ENCODE measurements at places on chromosomes 7 and 10.

GRCh38 chr10:70130878-70131559 is 1.6 kb downstream of the AIFM2 start:
- peak; percentile 52 for DNase-seq

DNA sequence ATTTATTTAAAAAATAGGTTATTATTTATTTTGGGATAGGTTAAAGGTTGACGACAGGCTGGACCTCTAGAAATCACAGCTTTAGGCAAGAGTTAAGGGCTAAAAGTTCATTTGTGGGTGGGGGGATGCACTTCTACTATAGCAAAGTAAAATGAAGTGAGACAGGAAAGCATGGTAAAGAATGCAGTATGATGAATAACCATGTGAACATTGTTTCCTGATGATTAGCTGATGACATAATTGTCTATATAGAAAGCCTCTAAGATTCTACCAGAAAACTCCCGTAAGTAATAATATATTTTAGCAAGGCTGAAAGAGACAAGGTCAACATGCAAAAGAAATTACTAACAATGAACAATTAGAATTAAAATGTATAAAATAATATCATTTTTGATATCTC is 25.7 kb upstream of the PRSS37 start:
- no peak for DNase-seq

DNA sequence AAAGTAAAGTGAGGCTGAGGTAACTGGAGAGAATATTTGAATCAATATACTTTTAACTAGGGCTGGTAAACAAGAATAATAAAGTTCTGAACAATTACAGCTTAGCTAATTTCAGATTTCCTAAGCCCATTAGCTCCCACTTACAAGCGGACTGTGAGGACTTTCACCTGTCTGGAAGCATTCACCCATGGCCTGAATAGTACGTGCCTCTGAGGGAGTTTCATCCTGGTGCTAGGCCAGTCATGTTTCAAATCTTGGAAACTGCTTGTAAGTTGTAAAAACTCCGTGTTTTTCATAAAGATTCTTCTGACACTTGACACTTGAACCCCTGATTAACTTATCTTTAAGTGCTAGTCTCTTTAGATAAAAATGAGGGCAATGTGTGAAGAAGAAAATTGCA is 975.2 kb upstream of the GHITM start:
- DNase-seq, result no peak

DNA sequence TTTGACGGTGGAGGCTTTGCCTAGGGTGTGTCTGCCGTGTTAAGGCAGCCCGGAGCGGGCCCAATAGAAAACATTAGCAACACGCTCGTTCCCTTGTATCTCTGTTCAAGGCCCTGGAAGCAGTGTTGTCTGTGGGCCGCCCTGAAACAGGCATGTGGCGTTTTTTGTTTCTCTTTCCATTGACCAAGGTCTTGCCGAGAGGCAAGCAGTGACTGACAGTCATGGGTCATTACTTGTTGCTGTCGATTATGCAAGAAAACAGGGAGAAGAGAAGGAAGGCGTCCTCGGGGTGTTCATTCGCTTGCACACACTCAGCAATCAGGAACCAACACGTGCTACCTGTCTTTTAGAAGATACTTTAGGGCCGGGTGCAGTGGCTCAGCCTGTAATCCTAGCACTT is 92.5 kb downstream of the EZH2 start:
- no peak for DNase-seq

DNA sequence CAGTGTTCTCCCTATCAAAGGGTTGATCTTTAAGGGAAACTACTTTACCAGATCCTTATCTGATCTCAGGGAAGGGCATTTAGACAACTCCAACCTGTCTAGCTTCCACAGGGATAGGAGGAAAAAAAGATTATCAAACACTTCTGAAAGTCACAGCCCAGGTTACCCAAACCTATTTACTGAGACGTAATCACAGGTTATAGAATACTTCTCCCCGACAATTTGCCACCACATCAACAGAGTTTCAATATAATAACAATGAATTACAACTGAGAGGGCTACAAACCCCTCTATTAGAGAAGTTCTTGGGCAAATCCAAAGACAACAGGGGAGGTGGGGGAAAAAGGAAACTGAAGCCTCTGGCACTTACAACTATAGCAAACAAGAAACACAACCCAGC is 26.3 kb downstream of the CFAP70 start:
- no peak for DNase-seq

GRCh38 chr10:59055045-59055444 is 121.4 kb upstream of the PHYHIPL start:
- DNase-seq, result peak; percentile 77

GRCh38 chr10:131685576-131685975 is 215.2 kb upstream of the PPP2R2D start:
- DNase-seq, result no peak

GRCh38 chr10:30591249-30591670 is 38.3 kb downstream of the LYZL2 start:
- peak; percentile 54 for DNase-seq

DNA sequence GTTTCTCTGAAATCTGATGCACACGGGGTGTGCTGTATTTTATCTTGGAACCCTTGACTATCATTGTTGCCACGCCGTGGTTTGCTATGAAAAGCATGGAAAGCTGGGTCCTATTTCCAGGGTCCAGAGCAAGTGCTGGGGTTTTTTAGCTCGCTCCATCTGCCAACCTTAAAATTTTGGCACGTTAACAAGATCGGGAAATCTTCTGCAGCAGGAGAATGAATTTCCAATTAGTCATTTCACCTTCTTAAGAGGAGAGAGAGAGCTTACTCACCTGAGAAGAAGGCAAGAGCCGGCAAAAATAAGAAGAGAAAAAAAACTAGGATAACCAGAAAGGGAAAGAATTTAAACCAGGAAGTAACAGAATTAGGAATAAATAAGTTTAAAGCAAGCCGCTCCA is 223.6 kb upstream of the CELF2 start:
- DNase-seq, result no peak

DNA sequence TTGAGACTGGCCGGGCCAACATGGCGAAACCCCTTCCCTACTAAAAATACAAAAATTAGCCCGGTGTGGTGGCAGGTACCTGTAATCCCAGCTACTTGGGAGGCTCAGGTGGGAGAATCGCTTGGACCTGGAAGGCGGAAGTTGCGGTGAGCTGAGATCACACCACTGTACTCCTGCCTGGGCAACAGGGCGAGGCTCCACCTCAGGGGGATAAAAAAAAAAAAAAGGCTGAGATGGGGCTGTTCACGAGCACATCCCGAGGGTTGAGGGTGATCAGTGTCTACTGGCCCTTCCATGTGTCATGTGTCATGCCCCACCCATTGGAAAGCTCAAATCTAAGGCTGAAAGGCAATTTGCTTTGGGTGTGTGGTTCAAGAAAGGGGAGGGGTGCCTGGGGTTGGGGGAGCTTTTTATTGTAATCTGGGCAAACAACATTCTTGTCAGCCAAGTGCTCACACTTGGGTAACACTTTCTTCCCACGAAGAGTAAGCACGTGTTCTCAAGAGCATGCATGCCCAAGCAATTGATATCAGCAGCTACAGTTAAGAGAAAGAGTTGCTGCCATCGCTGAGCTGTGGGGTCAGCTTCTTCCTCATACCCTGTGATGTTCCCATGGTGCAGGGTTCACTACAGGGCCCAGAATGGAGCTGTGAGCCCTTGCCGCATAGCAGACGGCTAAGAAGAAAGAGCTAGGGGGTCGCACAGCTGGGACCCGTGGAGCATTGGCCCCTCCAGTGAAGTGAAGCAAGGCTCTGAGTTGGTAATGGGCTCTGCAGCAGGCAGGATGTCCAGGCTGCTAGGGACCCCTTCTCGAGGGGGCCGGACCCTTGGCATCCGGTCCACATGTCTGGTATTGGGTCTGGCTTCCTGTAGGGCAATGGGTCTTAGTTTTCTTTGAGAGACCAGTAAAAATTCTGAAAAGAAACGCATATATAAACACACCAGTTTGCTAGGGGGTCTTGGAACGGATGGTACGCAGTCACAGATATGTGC is 9.9 kb upstream of the ACSL5 start:
- DNase-seq, result no peak

GRCh38 chr7:46320956-46321355 is 399.9 kb upstream of the IGFBP3 start:
- peak; percentile 14 for DNase-seq

DNA sequence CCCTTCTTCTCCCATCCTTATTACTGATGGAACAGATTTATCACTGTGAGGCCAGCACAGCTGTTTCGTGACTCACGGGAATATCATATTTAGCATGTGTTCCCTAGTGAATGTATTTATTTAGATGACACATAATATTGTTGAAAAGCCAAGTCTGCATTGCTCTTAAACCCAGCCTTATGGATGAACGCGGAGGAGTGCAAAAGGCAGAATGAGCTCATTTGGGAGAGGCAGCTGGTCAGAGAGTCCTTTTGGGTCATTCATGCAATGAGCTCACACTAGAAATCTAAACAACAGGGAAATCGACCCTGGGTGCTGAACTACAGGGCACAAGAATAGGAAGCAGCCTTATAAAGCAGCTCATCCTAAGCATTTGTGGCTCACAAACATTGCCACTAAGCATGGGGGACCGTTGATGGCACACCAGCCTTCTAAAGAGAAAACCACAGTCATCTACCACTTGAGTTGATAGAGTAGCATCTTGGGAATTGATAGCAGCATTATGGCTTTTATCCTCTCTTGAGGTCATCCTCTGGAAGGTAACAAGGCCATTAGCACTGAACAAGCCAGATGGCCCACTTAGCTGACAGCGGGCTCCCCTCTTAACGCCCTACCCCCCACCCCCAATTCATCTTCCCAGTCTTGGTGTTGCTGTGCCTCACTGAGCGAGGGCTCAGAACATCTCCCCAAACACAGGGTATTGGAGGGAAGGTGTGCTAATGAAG is 32.9 kb upstream of the SDK1 start:
- DNase-seq, result peak; percentile 95

DNA sequence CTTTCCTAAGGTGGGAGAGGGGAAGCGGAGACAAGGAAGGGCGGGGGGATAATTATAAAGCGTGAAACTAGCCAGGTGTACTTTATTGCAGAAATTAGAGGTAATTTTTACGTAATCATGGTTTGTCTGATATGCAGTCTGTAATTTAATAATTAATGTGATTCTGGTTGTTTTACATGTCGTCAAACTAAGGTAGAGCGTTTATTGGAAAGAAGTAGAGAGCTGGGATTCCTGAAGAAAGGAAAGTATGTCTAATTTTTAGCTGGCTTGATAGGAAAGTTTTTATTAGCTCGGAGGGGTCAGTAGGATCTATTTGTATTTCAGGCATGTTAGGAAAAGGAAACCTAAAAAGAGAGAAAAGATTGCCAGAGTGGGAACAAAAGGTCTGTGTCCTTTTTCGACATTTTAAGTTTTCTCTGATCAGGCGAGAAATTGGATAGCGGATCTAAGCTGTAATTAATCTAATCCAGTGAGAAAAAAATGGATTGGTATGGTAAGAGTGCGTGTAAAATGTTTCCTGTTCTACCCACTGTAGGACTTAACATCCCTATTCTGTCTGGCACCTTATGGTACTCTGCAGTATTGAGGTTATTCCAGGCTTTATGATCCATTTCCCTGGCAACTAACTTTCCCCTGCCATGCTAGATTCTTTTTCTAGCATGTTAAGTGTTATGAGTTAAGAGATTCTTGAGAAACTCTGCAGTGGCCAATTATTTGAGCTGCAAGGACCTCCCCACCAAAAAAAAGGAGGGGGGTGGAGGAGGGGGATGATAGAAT is 1.4 kb downstream of the CELF2 start:
- DNase-seq, result no peak

DNA sequence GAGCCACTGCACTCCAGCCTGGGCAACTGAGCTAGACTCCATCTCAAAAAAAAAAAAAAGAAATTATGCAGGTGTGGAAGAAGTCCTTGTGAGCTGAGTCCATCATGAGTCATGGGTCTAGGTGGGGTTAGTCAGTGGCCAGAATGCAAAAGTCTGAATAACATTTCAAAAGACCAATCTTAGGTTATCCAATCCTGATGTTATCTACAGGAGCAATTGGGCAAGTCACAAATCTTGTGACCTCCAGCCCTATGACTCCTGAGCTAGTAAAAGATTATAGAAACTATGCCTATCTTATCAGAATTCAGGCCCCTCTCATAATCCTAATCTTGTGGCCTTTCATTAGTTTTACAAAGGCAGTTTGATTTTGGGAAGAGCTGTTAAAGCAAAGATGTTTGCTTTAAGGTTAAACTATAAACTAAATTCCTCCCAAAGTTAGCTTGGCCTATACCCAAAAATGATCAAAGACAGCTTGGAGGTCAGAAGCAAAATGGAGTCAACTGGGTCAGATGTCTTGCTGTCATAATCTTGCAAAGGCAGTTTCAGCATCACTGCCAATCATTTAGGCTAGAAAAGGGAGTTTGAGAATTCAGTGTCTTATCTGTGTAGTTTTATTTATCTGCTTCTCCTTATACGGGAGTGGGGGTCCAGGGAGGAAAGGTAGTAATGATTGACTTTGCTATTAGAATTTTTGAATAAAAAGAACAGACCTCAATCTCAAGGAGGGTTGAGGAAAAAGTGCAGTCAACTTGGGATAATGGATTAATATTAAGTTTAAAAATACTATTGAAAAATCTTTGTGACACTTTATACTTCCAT is 71.2 kb upstream of the TRIM24 start:
- DNase-seq, result no peak

- peak; percentile 49 for DNase-seq
Observed at GRCh38 chr7:47148536-47149207, 433.2 kb downstream of the TNS3 start.

DNA sequence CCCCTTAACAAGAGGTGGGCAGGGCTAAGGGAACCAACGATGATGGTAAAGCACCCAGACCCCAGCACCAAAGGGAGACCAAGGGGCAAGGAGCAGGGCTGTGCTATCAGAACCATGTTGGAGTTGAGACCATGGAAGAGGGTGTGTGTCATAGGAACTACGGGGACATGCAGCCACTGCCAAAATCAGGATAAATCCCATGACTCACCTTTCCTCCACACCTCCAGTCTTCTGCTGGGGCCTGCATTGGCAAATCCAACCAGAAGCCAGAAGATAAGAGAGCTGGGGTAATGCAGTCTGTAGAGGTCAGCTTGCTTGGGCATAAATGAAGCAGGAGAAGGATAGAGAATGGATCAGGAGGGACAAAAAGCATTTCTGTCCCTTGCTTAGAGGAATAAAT is 42.7 kb upstream of the SMARCD3 start:
- DNase-seq, result no peak

- peak; percentile 85 for DNase-seq
Observed at GRCh38 chr7:92835261-92835850, 1.0 kb downstream of the CDK6 start.

GRCh38 chr10:132566892-132567291 is 29.3 kb downstream of the INPP5A start:
- no peak for DNase-seq

DNA sequence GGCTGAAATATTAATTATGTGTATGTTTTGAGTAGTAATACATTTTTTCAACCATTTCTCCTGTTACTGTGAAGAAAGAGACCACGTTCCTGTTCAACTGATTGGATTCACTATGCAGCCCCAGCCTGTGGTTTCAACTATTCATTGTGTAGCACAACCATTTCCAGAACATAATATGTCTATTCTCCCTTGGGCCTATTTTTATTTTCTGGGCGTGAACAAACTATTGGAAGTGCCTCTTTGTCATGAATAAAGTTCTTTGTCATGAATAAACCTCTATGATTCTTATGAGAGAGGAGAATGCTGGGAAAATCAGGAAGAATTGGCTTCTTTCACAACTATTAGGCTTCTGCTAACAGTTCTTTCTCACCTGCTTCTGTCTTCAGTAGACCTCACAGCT is 152.4 kb downstream of the GNAT3 start:
- no peak for DNase-seq
